ENCODE measurements at places on chromosomes 1 and 21. TPM values are rescaled to one million over a fixed set of nuclear protein-coding genes. Genes with fewer than 3 reads are reported as not detected.

Gene BMP8A
- 0.41 TPM for polyA plus RNA-seq

Gene RNU1-1
- polyA plus RNA-seq = 2.1 TPM

Gene HSD3B1
- 0.27 TPM for polyA plus RNA-seq

Gene RPE65
- 0.10 TPM for polyA plus RNA-seq

Gene FCRLB
- 5.7 TPM for polyA plus RNA-seq

Gene RIIAD1
- polyA plus RNA-seq = not detected

Gene ARL8A
- 43.9 TPM for polyA plus RNA-seq

Gene LCA5L
- 5.6 TPM for polyA plus RNA-seq

Gene DMRTA2
- polyA plus RNA-seq = not detected

Gene CA6
- polyA plus RNA-seq = 0.06 TPM

Gene PBXIP1
- polyA plus RNA-seq = 81.2 TPM

Gene ZBTB8OS
- polyA plus RNA-seq = 44.1 TPM

Gene OR6N1
- polyA plus RNA-seq = 0.06 TPM

Gene FCRL2
- polyA plus RNA-seq = 0.08 TPM

- no peak for DNase-seq
Measured at GRCh38 chr1:27554759-27555699, 48.9 kb downstream of the AHDC1 start.

- no peak for DNase-seq
Measured at GRCh38 chr1:247336390-247336789, 4.7 kb upstream of the ZNF496 start.

DNA sequence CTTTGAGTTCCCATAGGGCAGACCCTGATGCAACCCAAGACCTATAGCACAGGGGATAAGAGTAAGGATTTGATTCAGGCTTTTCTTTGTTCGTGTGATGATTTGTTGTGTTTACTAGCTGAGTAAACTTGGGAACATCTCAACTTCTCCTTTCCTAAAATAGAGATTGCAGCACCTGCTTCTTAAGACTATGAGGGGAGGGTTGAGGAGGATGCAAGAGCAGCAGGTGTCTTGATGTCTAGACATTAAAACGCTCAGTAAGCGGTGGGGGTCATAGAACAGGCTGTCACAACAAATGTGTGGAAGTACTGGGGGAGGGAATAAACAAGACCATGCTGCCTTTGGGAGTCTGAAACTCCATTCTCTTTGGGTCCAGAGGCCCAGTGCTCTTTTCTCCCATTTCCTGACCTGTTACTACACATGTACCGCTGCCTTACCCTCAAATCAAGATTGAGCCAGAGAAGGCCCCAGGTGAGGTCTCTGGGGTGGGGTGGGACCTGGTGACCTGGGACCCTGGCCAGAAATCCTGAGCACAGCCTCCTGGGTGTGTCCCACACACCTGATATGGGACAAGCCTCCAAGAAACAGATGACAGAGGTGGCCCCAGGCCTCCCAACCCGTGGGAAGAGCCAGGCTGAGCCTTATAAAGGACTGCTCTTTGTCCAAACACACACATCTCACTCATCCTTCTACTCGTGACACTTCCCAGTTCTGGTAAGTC, at the start of gene S100A7A:
Gene S100A7A (plus strand): TSS at position 671 of the 721 bp plus-strand sequence. CDS start 1,563 bp downstream, outside the sequence.
- DNase-seq = no peak

- DNase-seq = no peak
Measured at GRCh38 chr1:196136396-196136795, 471.8 kb downstream of the KCNT2 start.

DNA sequence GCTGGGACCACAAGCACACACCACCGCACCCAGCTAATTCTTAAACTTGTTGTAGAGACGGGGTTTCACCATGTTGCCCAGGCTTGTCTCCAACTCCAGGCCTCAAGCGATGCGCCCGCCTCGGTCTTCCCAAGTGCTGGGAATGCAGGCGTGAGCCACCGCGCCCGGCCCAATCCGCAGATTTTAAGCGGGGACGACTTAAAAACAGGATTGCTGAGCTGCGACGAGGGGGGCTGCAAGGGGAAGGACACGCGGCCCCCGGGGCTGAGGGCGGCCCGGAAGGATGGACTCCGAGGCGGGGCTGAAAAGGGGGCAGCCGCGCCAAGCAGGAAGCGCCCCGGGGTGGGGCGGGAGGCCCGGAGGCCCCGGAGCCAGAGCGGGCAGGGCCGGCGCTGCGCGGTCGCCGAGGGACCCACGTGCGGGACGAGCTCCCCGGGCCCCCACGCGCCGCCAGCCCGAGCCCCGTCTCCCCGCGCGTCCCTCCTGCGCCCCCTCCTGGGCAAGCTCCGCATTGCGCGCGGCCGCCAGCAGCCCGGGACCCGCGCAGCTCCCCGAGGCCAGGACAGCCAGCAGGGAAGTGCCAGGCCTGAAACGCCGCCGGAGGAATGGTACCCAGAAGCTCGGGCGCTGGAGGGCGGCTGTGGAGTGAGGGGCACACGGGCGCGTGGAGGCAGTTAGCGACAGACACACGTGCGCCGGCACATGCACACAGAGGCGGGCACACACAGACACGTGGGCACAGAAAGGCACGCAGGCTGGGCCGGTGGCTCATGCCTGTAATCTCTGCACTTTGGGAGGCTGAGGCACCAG, 5.5 kb upstream of the PRKCZ start:
- DNase-seq = no peak

- DNase-seq = peak; percentile 51
Measured at GRCh38 chr1:178093951-178094738, at the start of gene RASAL2. RASAL2 (plus strand) TSS chr1:178094104; CDS start chr1:178094493, 389 bp downstream.

DNA sequence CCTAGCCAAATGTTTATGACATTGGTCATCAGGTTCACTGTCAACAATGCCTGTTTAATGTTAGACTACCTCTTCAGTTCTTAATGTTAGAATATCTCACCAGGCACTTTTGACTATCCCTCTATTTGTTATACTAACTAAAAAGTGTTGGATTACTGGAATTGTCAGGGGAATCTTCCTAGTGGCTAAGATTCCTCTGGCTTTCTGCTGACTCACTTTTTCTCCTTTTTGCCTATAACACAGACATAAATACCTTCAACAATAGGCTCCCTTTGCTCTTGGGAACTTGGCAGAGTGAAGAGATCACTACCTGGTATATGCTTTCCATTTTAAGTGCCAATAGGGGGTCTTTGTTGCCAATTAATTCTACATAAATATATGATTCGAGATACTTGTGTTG, 68.5 kb downstream of the TMEM200B start:
- no peak for DNase-seq

DNA sequence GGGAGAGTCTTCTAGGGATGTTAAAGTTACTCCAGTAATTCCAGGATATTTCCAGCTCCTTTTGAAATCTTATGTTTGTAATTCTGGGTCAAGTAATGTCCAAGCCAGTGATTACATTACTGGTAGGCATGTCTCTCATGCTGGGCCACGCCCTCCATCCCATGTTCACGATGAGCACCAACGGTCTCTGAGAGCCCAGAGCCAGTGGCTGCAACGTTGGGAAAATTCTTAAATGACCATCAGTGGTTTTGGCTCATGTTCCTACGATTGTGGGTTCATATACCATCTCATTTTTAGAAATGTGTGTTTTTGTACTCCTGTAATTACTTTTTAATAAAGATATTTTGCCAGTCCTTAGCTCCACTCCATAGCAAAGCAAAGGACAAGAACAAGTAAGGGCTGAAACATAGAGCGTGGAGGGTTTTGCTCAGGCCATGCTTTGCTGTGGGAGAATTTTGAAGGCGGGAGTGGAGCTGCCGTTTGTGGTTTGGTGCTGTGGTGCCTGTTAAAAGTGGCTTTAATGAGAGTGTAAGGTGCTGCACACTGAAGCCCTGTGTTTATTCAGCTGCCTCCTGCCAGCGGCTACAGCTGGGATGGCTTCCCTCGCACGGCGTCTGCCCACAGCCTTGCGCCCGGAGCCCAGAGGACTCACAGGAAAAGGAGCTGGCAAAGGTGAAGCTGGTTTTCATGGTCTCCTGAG, 28.9 kb downstream of the VANGL1 start:
- DNase-seq = no peak

GRCh38 chr1:91765293-91765692, 120.7 kb downstream of the TGFBR3 start:
- no peak for DNase-seq

DNA sequence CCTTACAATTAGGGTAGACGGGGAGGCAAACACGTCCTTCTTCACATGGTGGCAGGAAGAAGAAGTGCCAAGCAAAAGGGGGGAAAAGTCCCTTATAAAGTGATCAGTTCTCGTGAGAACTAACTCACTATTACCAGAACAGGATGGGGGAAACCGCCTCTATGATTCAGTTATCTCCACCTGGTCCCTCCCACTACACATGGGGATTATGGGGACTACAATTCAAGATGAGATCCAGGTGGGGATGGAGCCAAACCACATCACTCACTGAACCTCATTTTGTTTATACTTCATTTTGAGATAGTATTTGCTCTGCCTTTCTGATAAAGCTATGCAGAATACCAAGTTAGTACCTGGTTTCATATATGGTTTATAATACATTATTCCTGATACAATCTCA, 26.5 kb downstream of the APP start:
- DNase-seq = no peak

- no peak for DNase-seq
Measured at GRCh38 chr1:43558346-43558841, 27.7 kb downstream of the PTPRF start.

GRCh38 chr1:228084325-228084724, 1.8 kb downstream of the ARF1 start:
- no peak for DNase-seq

GRCh38 chr1:226061068-226061840, 1.3 kb upstream of the H3-3A start:
- no peak for DNase-seq

GRCh38 chr1:229553621-229554130, 4.8 kb downstream of the ABCB10 start:
- DNase-seq = no peak

DNA sequence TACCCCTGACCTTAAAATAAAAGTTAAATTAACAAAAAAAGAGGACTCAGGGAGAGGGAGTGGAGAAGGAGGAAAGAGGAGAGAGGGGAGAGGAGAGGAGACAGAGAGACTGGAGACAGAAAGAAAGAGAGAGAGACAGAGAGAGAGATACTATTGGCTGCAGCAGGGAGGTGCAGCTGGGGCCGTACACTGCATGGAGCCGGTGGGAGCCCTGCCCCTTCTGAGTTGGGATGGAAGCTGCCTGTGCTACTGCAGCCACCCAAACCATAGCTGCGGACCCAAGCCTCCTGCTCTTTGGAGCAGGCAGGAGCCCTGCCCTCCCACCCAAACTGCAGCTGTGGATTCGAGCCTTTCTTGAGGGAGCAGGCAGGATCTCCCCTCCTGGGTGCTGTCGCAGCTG, 32.7 kb upstream of the HP1BP3 start:
- no peak for DNase-seq

GRCh38 chr1:75438355-75438754, 172.6 kb downstream of the SLC44A5 start:
- no peak for DNase-seq

- DNase-seq = no peak
Measured at GRCh38 chr1:20660363-20660762, 806 bp downstream of the DDOST start.

DNA sequence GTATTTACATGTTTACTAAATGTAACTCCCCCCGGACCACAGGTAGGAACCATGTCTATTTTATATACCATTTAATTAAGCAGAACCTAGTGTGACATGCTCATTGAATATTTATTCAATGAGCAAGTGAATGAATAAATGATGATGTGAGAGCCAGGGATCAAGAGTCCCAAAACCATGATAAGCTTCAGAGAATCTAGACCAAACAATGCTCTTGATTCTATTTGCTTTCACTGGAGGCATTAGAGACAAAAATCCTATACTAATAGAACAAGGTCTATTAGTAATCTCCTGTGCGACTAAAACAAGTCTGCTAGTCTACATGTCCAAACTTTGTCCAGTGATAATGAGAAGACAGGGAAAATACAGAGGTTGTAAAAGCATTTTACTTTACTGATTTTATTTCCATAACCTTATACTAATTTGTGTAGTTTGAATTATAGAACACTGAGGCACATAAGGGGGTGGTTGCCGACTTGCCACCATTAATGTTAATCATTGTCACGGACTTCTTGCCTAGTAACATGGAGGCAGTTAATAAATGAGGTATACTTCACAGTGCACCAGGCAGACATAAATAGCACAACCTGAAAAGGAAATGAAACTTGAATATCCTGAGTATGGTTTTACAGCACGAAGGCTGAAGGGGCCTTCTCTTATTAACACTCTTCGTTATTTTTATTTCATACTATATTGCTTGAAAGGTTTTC, 69.8 kb downstream of the TBX15 start:
- DNase-seq = no peak

DNA sequence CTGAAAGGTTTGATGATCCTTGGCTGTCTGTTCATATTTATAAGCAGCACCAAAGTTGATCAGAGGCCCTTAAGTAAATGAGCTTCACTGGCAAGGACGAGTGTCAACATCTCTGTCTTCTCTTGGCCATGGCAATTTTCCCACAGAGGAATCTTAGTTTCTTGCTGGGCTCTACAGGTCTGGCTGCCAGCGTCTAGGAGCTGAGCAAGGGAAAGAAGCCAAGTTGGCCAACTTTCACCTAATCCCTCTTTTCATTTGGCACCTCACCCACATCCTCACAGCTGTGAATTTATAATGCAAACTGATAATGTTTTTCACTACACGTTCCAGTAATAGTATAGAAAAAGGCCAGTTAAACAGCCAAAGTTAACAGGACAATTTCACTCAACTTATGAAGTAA, 99.0 kb upstream of the LBR start:
- no peak for DNase-seq

DNA sequence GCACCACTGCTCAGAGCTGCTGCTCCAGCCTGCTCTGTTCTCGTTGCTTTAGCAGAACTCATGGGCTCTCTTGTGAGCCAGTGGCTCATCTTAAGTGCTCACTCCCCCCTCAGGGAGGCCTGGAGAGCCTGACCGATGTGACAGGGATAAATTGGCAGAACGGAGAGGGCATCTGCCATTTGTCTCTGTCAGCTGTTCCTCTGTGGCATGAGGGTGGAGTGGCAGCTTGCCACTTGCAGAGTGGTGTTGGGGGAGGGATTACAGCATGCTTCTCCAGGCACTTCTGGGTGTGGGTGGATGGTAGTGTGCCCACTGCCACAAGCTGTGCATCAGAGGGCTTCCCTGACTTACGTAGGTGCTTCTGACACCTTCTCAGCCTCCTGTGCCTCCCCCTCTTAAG, 229.5 kb downstream of the PAPPA2 start:
- no peak for DNase-seq

DNA sequence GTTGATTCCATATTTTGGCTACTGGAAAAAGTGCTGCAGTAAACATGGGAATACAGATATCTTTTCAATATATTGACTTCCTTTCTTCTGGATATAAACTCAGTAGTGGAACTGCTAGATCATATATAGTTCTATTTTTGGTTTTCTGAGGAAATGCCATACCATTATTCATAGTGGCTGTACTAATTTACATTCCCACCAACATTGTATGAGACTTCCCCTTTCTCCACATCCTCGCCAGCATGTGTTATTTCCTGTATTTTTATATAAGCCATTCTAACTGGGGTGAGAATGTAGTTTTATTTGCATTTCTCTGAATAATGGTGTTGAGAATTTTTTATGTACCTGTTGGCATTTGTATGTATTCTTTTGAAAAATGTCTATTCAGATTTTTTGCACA, 385.2 kb downstream of the NUF2 start:
- no peak for DNase-seq
